ENCODE measurements at places on chromosomes 4 and X. TPM values are rescaled to one million over a fixed set of nuclear protein-coding genes. Genes with fewer than 3 reads are reported as not detected.

Gene DDX53
- total RNA-seq, result not detected

Gene CXCL6
- not detected for total RNA-seq

Gene CISD2
- total RNA-seq, result 18.5 TPM

Gene GPR50
- not detected for total RNA-seq

Gene PTPN13
- total RNA-seq, result 7.6 TPM

DNA sequence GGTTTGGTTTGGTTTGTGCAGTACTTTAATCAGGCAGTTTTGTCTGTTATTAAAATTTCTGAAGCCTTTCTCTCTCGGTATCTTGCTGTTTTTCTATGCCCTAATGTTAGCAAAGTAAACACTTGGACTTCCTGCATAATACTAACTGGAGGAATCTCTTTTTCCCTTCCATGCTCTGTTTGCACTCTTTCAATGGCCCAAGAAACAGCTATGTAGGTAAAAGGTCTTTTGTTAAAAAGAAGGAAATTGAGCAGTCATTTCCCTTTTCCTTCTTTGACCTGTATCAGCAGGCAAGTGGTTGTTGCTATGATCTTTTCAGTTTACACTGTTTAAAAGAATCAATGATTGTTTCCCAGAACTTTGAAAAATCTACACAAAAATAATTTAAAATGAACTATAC lies 82.7 kb downstream of the CCSER1 start:
- no peaks in the 10 kb centered on the region for H3K36me3 ChIP-seq
- no peaks in the 10 kb centered on the region for H3K4me1 ChIP-seq
- H3K27ac ChIP-seq, result no peak overlapping the region

- H3K4me3 ChIP-seq, result no peak overlapping the region
- DNase-seq, result no peak
- H3K27ac ChIP-seq, result no peak overlapping the region
- H3K27me3 ChIP-seq, result no peaks in the 10 kb centered on the region
Measured at GRCh38 chrX:70969635-70970481, 39.0 kb upstream of the SLC7A3 start.

- no peaks in the 10 kb centered on the region for H3K36me3 ChIP-seq
- no peaks in the 10 kb centered on the region for H3K4me1 ChIP-seq
- no peak overlapping the region for H3K27ac ChIP-seq
- no peak for DNase-seq
Measured at GRCh38 chr4:1557221-1557597, 126.9 kb downstream of the FAM53A start.

DNA sequence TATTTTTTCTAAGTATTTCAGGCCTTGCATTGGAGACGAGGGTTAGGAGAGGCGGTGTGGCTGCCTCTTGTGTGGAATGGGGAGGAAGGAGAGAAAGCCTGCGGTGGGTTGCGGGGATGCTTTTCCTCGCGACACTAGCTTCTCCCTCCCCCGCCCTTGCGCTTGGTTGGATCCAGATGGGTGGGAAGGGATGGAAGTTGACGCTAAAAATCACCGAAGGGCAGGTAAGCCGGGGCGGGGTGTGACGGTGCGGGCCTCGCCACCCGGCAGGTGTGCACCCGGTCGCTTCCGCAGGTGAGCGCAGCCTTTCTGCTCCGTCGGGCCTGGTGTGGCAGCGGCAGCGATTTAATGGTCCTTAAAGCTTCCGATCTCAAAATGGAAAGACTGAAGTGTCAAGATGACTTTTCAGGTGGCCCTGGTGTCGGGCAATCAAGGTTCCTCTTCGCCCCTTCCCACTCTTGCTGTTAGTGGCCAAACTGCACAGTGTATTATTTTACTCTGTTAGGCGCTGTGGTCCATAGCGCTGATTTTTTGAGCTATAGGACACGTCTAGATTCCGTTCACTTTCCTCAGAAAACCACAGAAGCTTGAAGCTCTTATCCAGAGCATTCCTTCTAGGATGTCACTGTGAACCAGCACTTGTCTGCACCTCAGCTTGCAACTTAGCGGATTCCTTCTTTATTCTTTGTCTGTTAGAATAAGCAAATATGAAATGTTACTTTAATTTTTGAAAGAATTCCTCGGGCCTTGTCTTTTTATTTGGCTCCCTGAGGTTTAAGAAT lies 765 bp downstream of the ENOPH1 start:
- peak overlapping the region; percentile 99 for H3K27ac ChIP-seq
- peak; percentile 76 for DNase-seq
- H3K27me3 ChIP-seq, result no peaks in the 10 kb centered on the region
- peak overlapping the region; percentile 66 for H3K4me3 ChIP-seq

- H3K27ac ChIP-seq, result no peak overlapping the region
- H3K27me3 ChIP-seq, result no peaks in the 10 kb centered on the region
- H3K4me1 ChIP-seq, result no peaks in the 10 kb centered on the region
- H3K4me3 ChIP-seq, result no peak overlapping the region
- peak; percentile 4 for DNase-seq
- no peaks in the 10 kb centered on the region for H3K36me3 ChIP-seq
Measured at GRCh38 chr4:174631901-174632758, 109.8 kb upstream of the HPGD start.

DNA sequence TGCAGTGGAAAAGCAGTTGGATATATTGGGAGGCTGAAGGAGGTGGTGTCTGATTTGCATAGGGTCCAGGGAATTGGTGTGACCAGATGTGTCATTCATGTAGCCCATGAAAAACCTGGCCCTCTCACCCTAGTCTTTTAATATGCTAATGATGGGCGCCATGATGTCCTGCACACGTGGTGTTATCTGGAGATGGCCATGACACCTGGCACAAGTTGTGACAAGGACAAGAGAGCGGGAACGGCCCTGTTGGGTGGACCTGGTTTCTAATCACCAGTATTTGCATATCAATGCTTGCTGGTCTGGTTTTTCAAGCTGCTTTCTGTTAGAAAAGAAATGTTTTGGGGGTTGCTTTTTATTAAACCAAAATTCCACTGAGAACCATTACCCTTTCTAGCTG lies 87.4 kb downstream of the ZXDA start:
- no peaks in the 10 kb centered on the region for H3K27me3 ChIP-seq
- DNase-seq, result no peak
- no peak overlapping the region for H3K27ac ChIP-seq
- H3K36me3 ChIP-seq, result no peaks in the 10 kb centered on the region

- H3K4me1 ChIP-seq, result no peaks in the 10 kb centered on the region
- H3K36me3 ChIP-seq, result no peaks in the 10 kb centered on the region
- DNase-seq, result no peak
- no peaks in the 10 kb centered on the region for H3K27me3 ChIP-seq
Measured at GRCh38 chr4:159267869-159268285, 165.0 kb downstream of the RAPGEF2 start.

GRCh38 chr4:37928426-37929416 lies 31.5 kb upstream of the PTTG2 start:
- DNase-seq, result peak; percentile 40
- H3K27ac ChIP-seq, result no peak overlapping the region
- no peaks in the 10 kb centered on the region for H3K36me3 ChIP-seq
- H3K4me1 ChIP-seq, result peaks cover 19% of the 10 kb centered on the region
- no peak overlapping the region for H3K4me3 ChIP-seq

DNA sequence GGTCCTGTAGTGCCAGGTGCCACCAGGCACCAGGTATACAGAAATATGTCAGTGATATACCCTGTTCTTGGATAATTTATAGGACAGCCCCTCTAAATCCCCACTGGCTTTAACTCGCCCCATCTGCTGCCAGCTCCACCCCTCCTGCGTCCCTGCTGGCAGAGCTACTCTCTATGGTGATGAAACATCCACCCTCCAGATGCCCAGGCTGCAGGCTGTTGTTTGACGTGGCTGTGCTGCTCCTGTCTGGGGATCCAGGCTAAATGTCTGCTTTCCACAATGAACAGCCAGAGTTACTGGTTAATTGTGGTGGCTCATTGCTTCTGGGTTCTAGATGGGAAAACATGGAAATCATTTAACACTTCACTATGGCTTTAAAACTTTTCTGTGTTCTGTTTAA lies 12.9 kb downstream of the NHSL2 start:
- H3K4me1 ChIP-seq, result no peaks in the 10 kb centered on the region
- no peaks in the 10 kb centered on the region for H3K27me3 ChIP-seq
- no peak for DNase-seq
- no peak overlapping the region for H3K27ac ChIP-seq

GRCh38 chrX:109660435-109661143 lies 35.6 kb upstream of the KCNE5 start:
- H3K4me1 ChIP-seq, result no peaks in the 10 kb centered on the region
- no peaks in the 10 kb centered on the region for H3K27me3 ChIP-seq
- H3K27ac ChIP-seq, result no peak overlapping the region
- no peak overlapping the region for H3K4me3 ChIP-seq

GRCh38 chrX:12979026-12979607 lies 4.2 kb downstream of the TMSB4X start:
- H3K36me3 ChIP-seq, result peaks cover 9% of the 10 kb centered on the region
- no peak for DNase-seq
- H3K27me3 ChIP-seq, result no peaks in the 10 kb centered on the region
- H3K4me1 ChIP-seq, result peaks cover 57% of the 10 kb centered on the region
- H3K4me3 ChIP-seq, result peak overlapping the region; percentile 30
- peak overlapping the region; percentile 60 for H3K27ac ChIP-seq

DNA sequence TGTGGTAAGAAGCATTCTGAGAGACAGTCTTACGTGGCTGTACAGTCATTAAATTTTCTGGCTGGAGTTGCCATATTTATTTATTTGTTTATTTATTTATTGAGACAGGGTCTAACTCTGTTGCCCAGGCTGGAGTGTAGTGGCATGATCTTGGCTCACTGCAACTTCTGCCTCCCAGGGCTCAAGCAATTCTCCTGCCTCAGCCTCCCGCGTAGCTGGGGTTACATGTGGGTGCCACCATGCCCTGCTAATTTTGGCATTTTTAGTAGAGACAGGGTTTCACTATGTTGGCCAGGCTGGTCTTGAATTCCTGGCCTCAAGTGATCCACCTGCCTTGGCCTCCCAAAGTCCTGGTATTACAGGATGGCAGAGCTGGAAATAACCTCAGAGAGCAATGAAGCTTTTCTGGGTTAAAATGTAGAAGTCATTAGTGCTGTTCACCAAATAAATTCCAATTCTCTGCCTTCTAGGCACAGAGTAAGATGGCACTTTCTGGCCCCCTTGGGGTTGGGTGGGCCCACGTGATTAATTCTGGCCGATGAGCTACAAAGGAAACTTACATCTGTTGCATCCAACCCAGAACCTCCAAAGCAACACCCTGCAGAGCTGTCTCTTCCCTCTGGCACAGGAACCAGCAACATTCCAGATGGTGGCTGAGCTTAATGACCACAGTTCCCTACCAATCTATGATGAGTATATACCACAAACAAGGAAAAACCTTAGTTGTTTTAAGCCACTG lies 4.5 kb downstream of the MRFAP1 start:
- no peak overlapping the region for H3K4me3 ChIP-seq
- peaks cover 31% of the 10 kb centered on the region for H3K4me1 ChIP-seq
- H3K27me3 ChIP-seq, result no peaks in the 10 kb centered on the region
- DNase-seq, result no peak

- no peak overlapping the region for H3K4me3 ChIP-seq
- no peaks in the 10 kb centered on the region for H3K4me1 ChIP-seq
- no peak for DNase-seq
- no peak overlapping the region for H3K27ac ChIP-seq
Measured at GRCh38 chr4:174265916-174266315, 17.6 kb downstream of the FBXO8 start.

DNA sequence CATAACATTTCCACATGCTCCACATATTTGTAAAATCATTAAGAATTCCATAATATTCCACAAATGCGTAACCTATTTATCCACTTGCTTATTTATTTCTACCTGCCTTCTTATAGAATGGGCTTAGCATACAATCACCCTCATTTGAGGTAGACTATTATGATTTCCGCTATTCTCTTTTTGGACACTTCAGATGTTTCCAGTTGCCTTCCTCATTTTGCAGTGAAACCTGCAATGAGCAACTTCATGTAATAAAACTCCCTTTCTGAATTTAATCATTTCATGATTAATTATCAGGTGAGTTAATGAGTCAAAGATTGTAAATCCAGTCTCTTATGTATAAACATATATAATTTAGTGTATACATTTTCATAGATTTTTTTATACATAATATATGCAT lies 58.0 kb downstream of the PPP3CA start:
- H3K27ac ChIP-seq, result no peak overlapping the region
- peaks cover 55% of the 10 kb centered on the region for H3K4me1 ChIP-seq
- DNase-seq, result no peak
- H3K27me3 ChIP-seq, result no peaks in the 10 kb centered on the region

DNA sequence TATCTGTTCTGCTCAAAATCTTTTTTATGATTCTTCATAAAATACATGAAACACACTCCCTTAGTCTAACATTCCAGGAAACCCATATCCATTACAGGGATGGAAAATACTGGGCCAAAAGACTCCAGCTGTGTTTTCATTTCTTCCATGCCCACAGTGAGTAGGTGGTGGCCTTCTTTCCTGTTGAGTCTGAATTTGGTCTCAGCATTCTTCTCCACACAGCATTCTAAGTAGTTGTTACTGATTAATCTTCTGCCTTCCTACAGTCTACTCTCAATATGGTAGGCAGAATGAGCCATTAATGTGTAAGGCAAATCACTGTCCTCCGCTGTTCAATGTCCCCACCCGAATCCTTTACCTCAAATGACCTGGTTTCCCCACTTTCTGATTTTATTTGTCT lies 370.6 kb upstream of the RPS6KA3 start:
- no peaks in the 10 kb centered on the region for H3K36me3 ChIP-seq
- no peaks in the 10 kb centered on the region for H3K4me1 ChIP-seq
- no peak overlapping the region for H3K4me3 ChIP-seq
- no peak overlapping the region for H3K27ac ChIP-seq
- DNase-seq, result no peak

DNA sequence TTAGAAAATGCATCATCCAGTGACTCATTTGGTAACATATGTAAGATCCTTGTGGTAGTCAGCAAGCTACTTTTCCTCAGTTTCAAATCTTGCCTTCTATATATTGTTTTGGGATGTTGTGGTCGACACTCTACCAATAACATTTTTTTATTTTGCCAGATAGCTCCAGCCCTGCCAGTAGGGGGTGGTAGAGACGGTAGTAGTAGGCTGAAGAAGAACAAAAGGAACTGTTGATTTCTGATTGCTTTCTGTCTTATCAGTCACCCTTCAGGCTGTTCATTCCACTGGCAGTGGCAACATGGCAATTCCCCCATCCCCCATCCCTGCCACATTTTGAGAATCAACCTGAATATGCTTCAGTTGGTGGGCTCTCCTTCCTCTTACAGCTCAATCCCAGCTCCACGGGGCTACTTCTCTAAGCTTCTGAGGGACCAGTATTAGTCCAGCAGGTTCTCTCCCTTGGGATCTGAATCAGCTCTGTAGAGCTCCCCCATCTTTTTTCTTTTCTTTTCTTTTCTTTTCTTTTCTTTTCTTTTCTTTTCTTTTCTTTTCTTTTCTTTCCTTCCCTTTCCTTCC lies 171.5 kb upstream of the VEGFC start:
- H3K4me1 ChIP-seq, result no peaks in the 10 kb centered on the region
- no peak overlapping the region for H3K27ac ChIP-seq
- DNase-seq, result no peak
- H3K4me3 ChIP-seq, result no peak overlapping the region

DNA sequence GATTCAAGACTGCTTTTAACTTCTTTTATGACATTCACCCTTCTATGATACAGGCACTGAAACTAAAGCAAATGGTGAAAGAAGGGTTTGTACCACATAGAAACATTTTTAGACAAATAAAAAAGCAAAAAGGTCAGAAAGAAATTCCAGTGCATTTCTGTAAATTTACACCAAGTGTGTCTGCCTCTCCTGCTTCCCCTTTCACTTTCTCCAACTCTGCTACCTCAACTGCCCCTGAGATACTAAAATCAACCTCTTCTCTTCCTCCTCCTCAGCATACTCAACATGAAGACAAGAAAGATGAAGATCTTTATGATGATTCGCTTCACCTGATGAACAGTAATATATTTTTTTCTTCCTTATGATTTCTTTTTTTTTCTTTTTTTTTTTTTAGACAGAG lies 187.9 kb downstream of the LRBA start:
- H3K27me3 ChIP-seq, result no peaks in the 10 kb centered on the region
- H3K4me1 ChIP-seq, result peaks cover 37% of the 10 kb centered on the region
- no peak overlapping the region for H3K27ac ChIP-seq
- H3K4me3 ChIP-seq, result no peak overlapping the region
